Mesothelial cell of epicardium (in vitro differentiated cells): ENCODE measurements at places on chromosomes 12 and 14.
A peak's percentile ranks its signal among the peaks of the same experiment; 100 is the strongest.

DNA sequence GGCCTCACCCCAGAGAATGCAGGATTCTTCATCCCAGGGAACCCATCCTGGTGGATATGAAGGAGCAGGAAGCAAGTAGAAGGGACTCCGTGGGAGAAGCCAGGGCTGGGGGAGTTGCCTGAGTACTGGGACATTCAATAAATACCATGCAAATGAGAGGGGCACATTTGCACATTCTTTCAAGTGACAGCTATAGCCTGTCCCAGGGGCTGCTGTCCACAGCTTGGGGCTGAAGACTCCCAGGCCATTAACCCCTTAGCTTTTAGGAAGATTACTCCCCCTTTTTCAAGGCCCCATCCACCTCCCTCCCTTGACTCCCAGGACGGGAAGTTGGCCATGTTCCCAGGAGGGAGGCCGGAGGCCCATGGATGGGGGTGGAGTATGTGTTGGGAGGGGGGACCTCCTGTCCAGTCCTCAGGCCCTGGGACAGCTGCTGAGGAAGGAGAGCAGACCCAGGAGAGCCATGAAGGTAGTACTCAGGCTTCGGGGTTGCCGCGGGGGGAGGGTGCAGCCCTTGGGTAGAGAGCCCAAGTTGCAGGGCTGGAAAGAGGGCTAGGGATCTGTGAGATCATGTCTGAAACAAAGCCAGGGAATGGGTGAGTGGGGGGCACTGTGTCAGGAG lies 974 bp upstream of the TNS2 start:
- no peak for DNase-seq

DNA sequence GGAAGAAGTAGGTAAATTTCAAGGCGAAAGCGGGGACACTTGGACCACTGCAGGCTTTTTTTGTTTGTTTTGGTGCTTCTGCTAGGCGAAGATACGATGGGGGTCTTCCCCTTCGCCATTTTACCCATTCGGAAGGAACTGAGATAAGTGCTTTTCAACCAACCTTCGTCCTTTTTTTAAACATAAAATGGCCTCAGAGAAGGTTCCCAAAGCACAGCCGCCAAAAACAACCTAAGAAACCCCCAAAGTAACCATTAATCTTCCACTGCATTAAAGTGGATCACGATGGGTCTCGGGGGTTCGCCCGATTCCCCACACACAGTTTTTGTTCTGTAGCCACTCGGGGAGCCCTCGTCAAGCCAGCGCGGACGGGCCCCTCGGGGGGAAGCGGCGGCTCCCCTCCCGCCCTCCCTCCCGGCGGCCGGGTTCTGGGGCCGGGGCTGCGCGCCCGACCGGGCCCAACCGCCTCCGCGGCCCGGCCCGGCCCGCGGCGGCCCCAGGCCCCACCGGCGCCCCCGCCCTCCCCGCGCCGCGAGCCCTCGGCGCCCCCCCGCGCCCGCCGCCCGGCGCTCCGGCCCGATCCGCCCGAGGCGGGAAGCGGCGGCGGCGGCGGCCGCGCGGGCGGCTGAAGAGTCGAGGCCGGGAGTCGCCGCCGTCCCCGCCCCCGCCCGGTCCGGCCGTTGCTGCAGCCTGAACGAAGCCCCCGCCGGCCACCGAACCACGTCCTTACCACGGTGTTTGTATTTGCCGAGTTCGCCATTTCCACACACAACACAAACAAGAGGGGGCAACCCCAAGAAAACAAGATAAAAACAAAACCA lies 790 bp downstream of the GTF2A1 start:
- peak; percentile 59 for DNase-seq

GRCh38 chr14:92224358-92224954 lies 98.5 kb upstream of the SLC24A4 start:
- DNase-seq: no peak

GRCh38 chr12:113896194-113896593 lies 69.9 kb downstream of the RBM19 start:
- no peak for DNase-seq

DNA sequence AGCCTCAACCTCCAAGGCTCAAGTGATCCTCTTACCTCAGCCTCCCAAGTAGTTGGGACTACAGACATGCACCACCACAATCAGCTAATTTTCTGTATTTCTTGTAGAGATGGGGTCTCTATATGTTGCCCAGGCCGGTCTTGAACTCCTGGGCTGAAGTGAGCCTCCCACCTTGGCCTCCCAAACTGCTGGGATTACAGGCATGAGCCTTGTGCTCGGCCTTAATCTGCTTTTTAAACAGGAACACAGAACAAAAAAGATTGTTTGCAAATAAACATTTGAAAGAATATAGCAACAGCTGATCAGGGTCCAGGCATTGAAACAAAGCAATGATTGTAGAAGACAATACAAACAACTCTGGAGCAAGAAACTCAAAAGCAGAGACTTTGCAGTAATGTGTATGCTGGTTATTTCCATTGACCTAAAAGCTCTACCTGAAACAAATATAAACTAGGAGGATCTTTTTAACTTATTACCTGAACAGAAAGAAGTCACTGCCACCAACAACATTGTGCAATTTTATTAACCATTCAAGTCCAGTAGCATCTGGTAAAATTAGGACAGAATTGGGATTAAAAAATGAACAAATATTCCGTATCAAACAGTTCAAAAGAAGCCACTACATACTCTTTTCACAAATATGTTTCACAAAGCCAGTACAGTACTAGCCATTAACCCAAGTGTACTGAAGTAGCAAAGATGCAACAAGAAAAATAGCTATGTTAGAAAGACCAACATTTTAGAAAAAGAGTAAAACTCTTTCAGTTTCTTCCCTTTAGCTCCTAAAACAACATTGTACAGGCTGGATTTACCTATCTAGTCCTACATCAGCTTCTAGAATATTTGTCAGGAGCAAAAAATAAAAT lies 14.2 kb downstream of the AMN1 start:
- DNase-seq: no peak

DNA sequence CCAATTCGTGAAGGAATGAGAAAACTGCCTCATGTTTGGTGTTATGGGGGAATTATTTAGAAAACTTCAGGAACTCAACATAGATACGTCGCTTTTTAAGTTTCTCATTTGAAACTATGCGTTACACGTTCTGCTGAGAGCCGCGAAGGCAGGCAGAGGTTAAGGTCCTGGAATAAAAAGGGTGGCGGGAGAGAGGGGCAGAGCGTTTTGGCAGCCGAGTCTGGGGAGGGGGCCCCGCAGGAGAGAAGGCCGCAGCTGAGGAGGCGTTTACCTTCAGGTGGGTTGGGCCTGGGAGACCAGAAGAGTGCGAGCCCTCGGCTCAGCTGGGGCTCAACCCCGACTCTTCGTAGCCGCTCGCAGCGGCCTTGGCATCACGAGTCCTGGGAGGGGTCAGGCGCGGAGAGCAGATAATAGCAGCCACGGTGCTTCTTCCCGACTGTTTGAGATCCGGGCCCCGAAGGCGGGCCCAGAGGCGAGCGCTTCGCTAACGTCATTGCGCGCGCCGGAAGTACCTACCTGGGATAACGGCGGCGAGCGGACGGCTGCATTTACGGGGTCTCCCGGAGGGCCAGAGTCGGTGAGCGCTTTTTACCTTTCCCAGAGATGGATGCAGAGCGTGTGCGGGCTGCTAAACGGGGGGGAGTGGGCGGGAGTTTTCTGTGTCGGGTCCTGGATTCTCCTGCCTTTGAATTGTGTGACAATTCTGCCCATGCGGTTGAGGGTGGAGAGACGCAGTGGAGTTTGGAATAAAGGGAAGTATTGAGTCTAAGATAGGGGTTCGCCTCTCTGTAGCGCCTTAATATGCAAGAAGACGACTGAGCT lies at the start of the genes PPHLN1 and ZCRB1:
Gene PPHLN1, plus strand, starts transcription at position 515 of the 822 bp plus-strand sequence. CDS start 9,736 bp downstream, outside the sequence.
Gene ZCRB1, minus strand, starts transcription at position 442 of the 822 bp plus-strand sequence. CDS start 1,992 bp downstream, outside the sequence.
- peak; percentile 65 for DNase-seq

DNA sequence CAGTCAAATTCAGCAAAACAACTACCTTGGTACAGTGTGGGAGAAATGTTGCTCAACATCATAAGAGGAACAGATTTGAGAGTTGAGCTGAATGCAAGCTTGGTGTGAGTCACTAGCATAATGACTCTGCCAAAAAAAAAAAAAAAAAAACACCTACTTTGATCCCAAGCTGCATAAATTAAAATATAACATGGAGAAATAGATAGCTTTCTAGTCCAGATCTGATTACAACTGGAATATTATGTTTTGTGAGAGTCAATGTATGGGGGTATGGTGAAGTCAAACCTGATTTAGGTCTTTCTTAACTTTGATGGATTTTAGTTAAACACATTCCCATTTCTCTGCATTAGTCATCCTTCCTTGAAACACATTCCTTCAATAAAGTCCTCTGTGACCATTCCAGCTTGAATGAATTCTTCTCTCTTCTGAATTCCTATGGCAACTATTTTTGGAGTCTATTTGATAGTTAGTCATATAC lies 188.1 kb downstream of the SLC5A8 start:
- no peak for DNase-seq

DNA sequence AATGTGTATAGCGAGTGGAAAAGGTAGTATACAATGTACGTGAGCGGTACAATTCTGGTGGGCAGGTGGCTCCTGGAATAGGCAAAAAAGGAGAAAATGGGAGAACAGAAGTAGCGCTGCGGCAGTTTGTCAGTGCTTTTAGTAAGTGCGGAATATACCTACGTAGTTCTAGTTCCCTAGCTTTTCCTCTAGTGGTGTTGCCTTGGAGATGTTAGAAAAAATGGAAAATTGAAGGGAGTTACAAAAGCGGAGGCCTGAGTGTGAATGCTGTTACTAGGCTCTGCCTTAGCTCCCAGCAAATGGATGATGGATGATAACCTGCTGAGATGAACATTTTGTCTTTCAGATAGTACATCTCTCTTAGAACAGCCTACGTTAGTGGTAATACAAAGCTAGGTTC lies 1.1 kb downstream of the TTC8 start:
- no peak for DNase-seq

- no peak for DNase-seq
Measured at GRCh38 chr14:93185349-93185720, 218 bp downstream of the LYSET start.

GRCh38 chr12:53518381-53518780 lies 11.1 kb upstream of the NPFF start:
- no peak for DNase-seq

DNA sequence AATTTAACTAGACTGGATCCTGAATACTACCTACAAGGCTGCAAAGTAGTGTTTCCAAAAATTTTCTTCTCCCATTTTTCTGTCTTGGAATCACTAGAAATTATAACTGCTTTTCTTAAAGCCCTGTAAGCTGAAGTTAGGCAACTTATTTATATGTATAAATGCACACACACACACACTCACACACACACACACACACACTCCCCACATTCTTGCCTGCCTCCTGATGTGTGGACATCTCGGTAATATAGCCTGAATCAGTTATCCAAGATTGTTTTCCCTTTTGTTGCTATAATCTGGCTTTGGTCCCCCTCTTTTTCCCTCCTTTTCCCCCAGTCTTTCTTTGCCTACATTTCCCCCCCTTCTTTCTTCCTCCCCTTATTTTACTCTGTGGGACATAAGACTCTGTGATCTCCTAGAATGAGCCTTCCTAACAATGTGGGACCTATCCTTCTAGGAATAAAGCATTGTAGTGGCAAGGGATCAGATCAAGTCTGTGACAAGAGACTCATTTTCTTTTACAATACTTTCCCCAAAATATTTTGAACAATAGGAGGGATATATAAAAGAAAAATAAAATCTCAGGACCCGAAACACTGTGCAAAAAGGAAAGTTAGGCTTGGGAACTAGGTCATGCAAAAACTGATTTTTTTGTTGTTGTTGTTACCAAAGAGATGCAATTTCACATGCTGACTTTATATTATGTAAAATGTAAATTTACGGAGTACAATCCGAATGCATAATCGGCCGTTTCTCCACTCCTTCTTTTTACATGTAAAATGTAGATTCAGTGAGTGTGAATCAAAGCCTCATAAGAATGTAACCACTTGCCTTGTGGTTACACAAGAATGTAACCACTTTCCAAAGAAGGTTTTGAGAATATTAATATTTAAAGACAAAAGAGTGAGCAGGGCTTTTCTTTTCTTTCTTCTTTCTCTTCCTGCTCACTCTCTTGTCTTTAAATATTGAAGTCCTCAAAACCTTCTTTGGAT lies 26.3 kb upstream of the CD69 start:
- DNase-seq: no peak

GRCh38 chr12:88986056-88986455 lies 366.2 kb downstream of the DUSP6 start:
- no peak for DNase-seq

GRCh38 chr14:75439989-75440388 lies 12.2 kb downstream of the JDP2 start:
- DNase-seq: no peak

DNA sequence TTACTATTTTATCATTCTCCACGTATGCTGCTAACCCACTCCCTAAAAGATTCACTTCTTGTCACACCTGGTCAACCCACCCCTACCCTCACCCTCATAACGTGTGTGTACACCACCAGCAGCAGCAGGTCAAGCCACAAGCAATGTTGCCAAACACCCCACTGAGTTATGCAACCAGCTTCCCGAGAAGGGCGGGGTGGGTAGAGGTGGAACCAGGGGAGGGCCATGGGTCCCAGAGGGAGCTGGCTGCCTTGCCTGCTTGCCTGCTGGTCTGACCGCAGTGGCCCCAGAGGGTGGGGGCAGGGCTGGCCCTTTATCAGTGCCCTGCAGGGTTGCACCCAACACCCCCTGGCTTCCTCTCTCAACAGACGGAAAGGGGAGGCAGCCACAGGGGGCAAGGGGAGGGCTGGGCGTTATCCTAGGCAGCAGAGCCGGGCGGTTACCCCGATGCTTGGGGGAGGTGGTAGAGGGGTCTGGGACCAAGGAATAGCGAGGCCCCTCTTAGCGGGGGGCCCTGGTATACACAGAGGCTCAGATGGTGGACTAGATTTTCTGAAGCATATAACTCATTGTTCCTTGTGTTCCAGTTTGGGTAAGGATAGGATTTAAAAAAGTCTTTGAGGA lies 3.5 kb upstream of the NFE2 start:
- no peak for DNase-seq

GRCh38 chr14:57811998-57812546 lies 53.8 kb downstream of the SLC35F4 start:
- no peak for DNase-seq

DNA sequence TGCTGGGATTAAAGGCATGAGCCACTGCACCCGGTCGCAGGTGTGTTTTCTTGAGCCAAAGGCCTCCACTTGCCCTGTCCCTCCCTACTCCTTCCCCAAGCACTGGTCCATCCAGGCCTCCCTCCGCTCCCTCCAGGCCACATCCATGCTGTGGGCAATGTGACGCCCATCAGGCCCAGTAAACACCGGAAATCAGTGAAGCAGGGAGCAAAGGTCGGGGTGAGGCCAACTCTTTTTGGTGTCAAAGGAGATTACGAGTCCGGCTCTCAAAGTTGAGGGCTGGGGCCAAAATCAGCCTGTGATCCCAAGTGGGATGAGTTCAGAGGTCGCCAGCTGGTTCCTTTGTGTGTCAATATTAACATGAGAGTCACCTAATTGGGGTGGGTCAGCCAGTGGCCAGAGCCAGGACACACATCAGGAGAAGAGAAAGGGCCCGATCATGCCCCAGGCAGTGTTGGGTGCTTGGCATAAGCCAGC lies 195.7 kb downstream of the RBM19 start:
- DNase-seq: no peak

DNA sequence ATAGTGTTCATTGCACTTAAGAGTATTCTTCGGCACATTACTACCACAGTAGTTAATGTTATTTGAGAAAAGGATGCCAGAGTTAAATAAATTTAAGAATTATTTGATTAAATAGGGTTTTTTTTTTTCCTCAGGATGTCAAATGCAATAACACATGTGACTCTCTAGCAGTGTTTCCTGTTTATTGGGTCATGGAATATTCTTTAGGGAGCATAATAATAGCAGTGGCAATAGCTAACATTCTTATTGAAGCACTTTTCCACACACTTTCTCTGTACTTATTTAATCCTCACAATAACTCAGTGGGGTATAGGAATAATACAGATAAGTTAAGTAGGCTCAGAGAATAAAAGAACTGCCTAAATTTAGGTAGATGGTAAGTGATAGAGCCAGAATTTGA lies 44.3 kb downstream of the SCYL2 start:
- DNase-seq: no peak
